Fibroblast of skin of right biceps (primary cell): ENCODE measurements at places on chromosomes 11 and 22.
A peak's percentile ranks its signal among the peaks of the same experiment; 100 is the strongest.

DNA sequence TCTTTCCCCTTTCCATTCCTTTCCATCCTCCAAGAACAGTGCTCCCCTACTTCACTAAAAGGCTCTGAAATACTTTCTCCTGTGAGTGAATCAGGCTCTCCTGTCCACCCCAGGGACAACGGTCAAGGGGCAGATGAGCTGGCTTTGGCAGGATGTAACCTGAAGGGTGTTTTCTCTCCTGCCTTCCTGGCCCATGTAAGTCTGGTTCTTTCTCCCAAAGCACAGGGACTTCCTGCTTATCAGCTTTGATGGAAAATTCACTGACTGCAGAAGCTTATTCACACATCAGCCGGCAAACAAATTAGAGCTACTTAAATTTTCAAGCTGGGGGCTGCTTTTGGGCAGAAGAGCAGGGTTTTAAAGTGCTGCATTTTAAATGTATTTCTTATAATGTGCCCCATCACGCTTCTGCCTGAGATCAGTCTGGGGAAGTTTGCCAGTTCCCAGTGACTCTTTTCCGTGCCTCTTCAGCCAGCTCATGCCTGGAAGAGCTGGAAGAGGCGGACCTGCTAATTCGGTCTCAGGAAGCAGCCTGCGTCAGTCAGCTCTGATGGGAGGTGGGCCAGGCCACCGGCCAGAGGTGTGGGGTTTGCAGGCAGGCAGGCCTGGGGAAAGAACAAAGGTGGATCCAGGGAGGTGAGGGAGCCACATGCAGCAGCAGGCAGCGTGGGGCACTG, 140.4 kb upstream of the TBCEL start:
- peak; percentile 69 for DNase-seq

- no peak for DNase-seq
These were observed 15.0 kb upstream of the MOB2 start for GRCh38 chr11:1501421-1502167.

DNA sequence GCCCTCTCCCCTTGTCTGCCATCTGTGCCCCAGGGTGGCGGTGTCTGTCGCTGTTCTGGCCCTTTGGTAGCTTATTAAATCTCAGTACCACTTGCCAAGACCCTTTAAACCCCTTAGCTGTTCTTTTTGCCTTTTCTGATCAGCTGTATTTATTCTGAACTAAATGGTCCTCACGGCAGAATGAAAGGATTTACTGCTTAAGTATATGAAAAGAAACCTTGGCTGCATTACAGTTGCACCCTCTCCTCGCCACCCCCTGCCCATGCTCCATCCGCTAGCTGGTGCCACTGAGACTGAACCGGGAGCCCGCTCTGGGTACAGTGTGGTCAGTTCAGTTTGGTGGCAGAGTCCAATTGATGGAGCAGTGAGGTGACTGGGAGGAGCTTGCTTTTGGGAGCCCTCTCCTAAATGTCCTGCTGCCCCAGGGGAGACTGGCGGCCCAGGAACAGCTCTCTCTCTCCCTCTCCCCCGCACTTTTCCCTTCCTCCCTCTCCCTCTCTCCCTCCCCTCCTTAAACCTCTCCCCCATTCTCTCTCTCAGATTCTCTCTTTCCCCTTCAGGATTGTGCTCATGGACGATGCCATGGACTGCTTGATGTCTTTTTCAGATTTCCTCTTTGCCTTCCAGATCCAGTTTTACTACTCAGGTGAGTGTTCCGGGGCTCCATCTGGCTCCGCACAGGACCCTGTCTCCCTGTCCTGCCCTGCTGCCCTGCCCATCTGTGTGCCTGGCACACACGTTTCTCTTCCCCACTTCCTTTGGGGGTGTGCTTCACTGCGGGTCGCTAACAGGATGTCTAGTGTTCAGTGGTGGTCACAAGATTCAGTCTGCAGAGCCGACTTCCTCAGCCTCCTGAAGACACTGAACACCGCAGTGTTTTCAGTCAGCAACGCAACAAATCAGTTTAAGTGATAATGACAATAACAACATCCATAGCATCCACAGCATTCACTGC, 21.8 kb downstream of the ARFGAP2 start:
- no peak for DNase-seq

- peak; percentile 63 for DNase-seq
These were observed at the start of gene STX3 for GRCh38 chr11:59754859-59755700. Gene STX3, plus strand, starts transcription at chr11:59755376. Its CDS starts 230 bp downstream, at chr11:59755606.
